ENCODE measurements at places on chromosomes 1 and 21. TPM values are rescaled to one million over a fixed set of nuclear protein-coding genes. Genes with fewer than 3 reads are reported as not detected.
A peak's percentile ranks its signal among the peaks of the same experiment; 100 is the strongest.

GRCh38 chr1:78348496-78349284, 142.1 kb upstream of the PTGFR start:
- no peak for DNase-seq

Gene ETNK2
- total RNA-seq: 24.5 TPM

GRCh38 chr1:36384542-36385409, 948 bp downstream of the STK40 start:
- peak; percentile 80 for DNase-seq

- no peak for DNase-seq
These were observed 40.5 kb downstream of the PATJ start for GRCh38 chr1:61782771-61783170.

- no peak for DNase-seq
These were observed 2.6 kb downstream of the PRDM2 start for GRCh38 chr1:13702425-13703127.

DNA sequence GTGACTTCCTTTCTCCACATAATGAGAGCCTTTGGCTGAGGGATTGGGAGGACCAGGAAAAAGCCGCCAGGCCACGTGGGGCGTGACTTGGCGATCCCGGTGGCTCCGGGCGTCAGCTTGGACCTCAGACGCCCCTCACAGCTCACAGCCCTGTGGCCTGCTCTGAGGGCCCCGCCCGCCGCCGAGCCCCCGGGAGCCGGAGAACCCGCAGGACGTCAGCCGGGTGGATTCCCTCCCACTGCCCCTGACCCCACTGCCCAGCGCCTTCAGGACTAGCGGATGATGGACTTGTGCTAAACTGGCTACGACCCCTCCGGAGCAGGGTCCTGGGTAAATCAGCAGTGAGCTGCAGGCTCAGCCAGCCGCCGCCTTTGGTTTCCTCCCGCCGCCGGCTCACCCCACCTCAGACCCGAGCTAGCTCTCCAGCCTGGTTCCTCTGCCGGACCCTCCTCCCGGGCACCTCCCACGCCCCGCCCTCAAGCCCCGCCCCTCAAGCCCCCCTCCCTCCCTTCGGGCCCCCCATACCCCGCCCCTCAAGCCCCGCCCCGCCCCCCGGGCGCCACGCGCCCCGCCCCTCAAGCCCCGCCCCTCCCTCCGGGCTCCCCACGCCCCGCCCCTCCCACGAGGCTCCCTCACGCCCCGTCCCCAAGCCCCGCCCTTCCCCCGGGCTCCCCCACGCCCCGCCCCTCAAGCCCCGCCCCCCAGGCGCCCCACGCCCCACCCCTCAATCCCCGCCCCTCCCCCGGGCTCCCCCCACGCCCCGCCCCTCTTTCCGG, 10.0 kb upstream of the FAAP20 start:
- no peak for DNase-seq

DNA sequence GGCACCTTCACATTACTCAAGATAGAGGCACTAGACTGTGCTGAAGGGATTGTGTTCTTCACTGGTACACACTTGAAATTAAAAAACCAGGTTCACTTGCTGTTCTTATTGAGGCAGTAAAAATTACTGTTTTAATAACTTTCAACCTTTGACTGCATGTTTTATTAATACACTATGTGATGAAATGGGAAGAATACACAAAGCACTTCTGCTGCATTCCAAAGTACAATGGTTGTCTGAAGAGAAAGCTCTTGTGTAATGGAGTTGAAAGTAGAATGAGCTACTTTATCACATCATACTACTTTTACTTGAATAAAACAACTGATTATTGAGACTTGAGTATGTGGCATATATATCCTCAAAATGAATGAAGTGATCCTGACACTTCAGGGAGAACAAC, 49.7 kb downstream of the LRRC8C start:
- no peak for DNase-seq

GRCh38 chr1:69077633-69078032, 490.1 kb upstream of the LRRC7 start:
- no peak for DNase-seq

DNA sequence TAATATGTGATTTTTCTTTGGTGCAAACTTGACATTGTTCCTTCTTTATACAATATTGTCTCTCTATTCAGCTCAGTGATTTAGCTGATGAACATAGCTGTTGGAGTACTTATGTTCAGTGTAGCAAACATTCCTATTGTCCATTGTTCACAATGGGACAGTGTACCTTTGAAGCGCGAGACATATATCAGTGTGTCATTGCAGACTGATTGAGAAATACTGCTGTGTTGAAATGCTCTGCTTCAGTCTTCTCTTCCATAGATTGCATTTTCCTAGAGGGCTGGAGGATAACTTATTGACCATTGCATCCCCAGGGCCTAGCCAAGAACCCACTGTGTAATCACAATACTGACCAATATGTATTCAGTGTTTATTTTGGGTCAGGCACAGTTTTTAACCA, 46.5 kb downstream of the HLX start:
- no peak for DNase-seq

DNA sequence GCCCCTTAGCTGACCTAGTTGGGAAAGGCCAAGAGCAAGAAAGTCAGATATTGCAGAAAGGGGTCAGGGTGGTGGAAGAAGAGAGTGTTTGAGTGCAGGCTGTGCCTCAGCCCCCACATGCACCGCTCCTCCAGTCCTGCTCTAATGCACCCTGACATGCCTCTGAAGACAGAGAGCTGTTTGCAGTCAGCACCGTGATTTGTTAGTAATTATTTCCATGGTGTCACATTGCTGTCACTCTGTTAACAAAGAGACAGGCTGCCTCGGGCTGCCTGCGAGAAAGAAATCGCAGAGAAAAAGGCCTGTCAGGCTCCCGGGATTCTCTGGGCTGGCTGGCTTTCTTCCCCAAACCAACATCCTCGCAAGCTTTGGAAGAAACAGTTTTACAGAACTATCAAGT, 58.3 kb downstream of the ERI3 start:
- DNase-seq: no peak

Gene RIMS3
- 1.0 TPM for total RNA-seq

- no peak for DNase-seq
These were observed 138.0 kb downstream of the TRABD2B start for GRCh38 chr1:47859092-47859743.

DNA sequence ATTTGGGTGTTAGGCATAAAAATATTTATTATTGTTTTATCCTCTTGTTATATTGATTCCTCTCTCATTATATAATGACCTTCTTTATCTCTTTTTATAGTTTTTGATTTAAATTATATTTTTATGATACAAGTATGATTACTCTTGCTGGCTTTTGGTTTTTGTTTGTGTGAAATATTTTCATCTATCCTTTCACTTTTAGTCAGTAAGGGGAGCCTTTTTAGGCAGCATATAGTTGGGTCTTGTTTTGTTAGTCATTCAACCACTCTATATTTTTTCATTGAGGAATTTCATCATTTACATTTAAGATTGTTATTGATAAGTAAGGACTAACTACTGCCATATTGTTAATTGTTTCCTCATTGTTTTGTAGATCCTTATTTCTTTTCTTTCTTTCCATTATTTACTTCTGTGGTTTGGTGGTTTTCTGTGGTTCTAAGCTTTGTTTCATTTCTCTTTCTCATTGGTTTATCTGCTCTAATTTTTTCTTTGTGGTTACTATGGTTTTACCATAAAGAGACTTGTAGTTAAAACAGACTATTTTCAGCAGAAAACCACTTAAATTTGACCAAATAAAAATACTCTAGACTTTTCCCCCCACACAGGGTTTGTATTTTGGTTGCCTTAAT, 593.1 kb downstream of the NUF2 start:
- no peak for DNase-seq

- peak; percentile 76 for DNase-seq
These were observed 1.3 kb downstream of the RCOR3 start for GRCh38 chr1:211260141-211261107.

DNA sequence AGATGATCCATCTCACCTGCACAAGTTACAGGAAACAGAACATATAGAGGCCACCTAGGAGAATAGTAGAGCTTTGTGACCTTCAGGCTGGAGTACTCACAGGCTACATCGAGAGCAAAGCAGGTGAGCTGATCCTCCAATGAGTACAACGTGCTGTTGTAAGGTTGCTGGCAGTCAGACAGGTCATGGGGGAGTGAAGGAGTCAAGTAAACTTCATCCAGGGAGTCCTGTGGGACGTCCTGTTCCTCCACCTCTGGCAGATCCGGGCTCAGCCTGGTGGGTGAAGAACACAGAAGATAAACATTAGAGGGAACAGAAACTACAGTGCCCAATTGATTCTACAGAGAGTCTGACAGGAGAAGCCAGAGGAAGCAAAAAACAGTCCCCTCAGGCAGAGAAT, 62.5 kb downstream of the PRKAB2 start:
- DNase-seq: no peak

Gene TEX38
- not detected for total RNA-seq

Gene MIXL1
- 0.05 TPM for total RNA-seq

Gene TSPEAR
- total RNA-seq: not detected

Gene AADACL3
- not detected for total RNA-seq

Gene DCST1
- total RNA-seq: not detected

DNA sequence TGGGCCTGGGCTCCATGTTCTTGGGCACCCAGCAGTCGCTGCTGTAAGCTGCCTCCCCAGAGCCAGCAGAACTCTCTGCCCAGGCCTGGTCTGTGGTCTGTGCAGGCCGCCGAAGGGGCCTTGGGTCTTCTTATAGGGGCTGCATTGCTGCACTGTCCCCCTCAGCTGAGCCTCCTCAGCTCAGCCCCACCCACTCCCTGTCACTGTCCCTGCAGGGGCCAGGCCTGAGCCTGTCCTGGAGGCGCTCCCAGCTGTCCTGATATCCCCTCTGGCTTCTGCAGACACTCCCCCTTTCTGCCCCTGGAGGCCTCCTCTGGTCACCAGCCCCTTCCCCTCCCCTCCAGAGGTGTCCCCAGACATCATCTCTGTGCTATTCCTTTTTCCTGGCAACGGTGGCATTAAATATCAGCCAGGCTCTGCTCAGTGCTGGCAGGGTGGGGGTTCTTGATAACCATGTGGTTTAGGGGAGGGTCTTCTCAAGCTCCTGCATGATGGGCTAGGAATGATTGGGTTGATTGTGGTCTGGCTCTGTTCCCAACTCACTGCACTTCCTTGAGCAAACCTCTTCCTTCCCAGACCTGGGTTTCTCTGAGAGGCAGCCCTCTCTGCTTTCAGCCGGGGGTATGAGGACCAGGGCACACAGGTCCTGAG, 3.7 kb upstream of the FOXO6 start:
- DNase-seq: peak; percentile 33

Gene ZBTB37
- total RNA-seq: 6.1 TPM

DNA sequence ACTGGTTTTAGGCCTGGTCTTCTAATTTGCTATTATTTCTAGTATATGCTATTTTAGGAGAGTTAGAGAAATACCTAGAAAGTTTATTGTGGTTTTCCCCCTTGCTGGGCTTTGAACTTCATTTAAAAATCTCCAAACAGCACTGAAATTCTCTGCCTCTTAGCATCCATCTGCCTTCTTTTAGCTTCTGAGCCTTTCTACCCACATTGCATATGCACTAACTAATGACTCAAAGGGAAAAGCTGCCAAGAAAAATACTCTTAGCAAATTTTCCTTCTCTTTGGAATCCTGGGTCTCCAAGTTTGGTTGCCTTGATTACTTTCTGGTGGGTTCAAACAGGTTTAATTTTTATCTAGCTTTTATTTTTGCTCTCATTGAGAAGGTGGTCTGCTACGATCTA, 408.4 kb upstream of the PTBP2 start:
- DNase-seq: no peak

DNA sequence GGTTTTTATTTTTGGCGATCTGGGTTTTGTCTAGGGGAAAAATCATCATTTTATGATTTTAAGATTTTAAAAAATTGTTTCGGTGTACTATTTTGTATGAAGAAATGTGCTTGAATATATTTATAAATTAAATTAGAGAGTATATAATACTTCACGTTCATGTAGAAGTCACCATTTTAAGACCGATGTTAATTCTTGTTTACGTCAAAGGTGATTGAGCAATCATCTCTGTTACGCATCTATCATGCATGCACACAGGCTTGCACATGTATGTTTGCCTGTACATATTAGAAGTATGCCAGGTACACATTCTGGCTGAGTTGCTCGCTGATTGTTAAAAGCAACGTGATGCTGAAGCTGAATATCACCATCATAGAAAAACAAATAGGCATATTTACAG, 54.7 kb downstream of the DYRK1A start:
- DNase-seq: no peak

Gene KIF14
- total RNA-seq: 0.17 TPM

GRCh38 chr1:63326106-63326472, 3.7 kb downstream of the FOXD3 start:
- no peak for DNase-seq

Gene ADCY10
- 0.89 TPM for total RNA-seq

DNA sequence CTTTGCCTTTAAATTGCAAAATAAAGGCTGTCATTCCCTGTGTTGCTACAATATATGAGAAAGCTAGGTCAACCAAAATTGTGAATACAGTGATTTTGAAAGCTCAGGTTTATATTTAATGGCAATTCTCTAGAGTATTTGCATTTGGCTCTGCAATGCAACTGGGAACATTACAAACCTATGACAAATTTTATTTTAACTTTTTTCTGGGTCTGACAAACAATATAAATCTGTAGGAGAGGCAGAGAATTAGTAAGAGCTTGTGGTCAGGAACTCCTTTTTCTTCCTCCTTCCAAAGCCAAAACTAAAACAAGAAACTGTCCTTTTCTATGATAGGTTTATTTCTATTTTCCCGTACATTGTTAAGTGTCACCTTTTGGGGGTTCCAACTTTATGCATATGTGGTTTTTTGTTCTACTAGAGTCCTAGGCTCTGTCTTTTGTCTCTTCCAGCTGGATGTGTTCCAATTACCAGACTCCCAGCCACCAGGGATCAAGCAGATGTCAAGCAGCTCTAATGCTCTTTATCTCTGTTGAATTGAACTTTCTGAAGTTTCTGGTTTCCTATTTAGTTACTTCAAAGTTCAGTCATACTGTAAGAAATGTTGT, 106.9 kb downstream of the ASH1L start:
- DNase-seq: no peak

Gene FMOD
- total RNA-seq: 2.7 TPM

- DNase-seq: no peak
These were observed 43.6 kb downstream of the HLCS start for GRCh38 chr21:36922861-36923260.

DNA sequence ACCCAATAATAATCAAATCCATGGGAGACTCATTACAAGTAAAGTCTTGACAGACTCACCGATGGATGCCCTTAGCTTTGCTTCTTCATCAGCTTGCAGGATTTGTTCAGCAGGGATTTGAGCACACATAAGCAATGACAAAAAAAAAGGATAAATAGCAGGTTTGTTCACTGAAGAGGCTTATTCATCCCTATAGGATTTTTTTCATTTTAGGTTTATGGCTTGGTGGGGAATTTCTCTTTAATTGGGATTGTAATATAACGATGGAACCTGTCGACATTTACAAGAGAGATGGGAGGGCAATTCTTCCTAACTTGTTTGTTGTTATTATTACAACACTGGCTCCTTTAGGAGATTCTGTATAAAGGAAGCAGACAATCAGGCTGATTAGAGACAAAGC, 649.1 kb upstream of the PLXNA2 start:
- no peak for DNase-seq

Gene PDZK1
- 40.5 TPM for total RNA-seq

- no peak for DNase-seq
These were observed 1.2 kb downstream of the SORT1 start for GRCh38 chr1:109396513-109396839.

Measured in liver (tissue), 10 donors.